IMR-90 (cell line): ENCODE measurements at places on chromosomes 13 and 19. TPM values are rescaled to one million over a fixed set of nuclear protein-coding genes. Genes with fewer than 3 reads are reported as not detected.

GRCh38 chr19:54207983-54208783 lies 7.5 kb downstream of the RPS9 start:
- DNase-seq, result peak; percentile 78

- DNase-seq, result no peak
Measured at GRCh38 chr19:5681391-5682106, 722 bp downstream of the HSD11B1L start.

- DNase-seq, result no peak
Measured at GRCh38 chr13:112904436-112904960, 64.5 kb upstream of the MCF2L start.

IRGC gene
- polyA plus RNA-seq, result not detected in 2 replicates

DNA sequence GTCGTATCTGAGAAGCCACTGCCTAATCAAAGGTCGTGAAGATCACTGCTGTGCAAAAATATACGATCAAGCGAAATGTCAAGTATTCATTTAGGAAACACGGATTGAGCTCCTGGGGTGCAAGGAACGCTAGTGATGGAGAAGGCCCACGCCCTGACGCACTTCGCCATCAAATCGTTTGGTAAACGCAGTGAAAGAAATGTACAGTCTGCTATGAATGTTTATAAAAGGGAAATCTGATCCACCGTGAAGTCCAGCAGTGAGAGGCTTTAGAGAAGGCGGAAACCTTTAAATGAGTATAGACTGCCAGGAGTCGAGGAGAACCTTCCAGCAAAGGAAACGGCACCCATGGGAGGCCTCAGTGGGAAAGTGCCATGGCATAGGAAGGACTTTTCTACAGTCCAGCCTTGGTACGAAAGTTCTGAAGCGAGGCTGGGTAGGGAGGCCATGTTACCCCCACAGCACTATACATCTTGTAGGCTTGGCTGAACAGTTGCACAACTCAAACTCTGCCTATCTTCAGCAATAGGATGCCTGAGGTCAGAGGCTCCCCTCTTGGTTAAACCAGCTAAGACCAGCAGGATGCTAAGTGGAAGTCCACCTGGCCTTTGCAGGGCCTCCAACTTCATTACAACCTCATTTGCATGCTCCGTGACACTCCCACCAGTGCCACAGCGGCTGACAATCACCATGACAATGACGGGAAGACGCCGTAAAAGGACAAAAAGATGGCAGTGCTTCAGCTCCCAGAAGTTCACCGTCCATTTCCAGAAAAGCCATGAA lies 20.4 kb downstream of the PCID2 start:
- DNase-seq, result peak; percentile 33

DNA sequence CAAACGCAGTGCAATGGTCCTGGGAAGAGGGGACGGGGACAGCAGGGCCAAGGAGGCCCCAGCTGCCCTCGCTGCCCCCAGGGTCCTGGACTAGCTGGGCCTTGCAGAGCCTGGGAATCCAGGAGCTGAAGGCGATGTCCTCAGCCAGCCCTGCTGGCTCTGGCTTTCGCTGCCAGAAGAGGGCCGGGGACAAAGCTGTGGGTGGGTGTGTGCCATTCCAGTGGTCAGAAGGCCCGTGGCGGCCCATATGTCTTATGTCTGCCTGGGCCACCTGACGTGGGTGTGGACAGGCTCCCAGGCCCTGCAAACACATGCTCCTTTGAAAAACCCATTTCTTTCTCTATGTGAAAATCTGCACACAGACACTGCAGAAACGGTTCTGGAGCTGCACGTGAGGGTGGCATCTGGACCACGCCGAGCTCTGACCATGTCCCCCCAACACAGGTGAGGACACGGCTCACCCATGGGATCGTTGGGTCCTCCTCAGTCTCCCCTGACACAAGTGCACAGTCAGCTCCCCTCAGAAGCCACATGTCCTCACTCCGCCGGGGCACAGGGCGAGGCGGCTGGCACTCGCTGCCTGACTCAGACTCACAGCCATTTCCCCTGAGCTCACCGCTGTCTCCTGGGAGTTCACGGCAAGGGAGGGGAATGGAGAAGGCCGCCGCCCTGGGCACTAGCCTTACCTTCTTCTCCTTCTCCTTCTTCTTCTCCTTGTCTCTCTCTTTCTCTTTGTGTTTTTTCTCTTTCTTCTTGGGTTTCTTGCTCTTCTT lies 16.9 kb downstream of the IZUMO4 start:
- no peak for DNase-seq

CEACAM16 gene
- polyA plus RNA-seq, result not detected in 2 replicates

DNA sequence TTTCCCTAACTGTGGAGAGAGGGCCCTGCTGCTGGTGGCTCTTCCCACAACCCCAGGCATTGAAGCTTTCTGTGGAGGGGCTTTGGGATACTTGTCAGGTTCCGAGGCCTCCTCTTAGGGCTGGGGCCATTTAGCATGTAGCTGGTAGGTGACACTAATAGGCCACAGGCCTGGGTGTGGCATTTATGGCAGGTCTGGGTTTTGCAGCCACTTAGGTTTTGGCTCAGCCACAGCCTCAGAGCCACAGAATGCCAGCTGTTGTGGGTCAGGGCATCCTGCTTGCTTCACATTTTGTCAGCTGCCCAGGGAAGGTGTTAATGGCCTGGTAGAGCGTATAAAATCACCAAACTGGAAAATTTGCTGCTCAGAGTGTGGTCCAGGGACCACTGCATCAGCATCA lies 15.7 kb downstream of the FAM124A start:
- no peak for DNase-seq

- no peak for DNase-seq
Measured at GRCh38 chr13:22903301-22903700, 277.5 kb upstream of the SGCG start.

DNA sequence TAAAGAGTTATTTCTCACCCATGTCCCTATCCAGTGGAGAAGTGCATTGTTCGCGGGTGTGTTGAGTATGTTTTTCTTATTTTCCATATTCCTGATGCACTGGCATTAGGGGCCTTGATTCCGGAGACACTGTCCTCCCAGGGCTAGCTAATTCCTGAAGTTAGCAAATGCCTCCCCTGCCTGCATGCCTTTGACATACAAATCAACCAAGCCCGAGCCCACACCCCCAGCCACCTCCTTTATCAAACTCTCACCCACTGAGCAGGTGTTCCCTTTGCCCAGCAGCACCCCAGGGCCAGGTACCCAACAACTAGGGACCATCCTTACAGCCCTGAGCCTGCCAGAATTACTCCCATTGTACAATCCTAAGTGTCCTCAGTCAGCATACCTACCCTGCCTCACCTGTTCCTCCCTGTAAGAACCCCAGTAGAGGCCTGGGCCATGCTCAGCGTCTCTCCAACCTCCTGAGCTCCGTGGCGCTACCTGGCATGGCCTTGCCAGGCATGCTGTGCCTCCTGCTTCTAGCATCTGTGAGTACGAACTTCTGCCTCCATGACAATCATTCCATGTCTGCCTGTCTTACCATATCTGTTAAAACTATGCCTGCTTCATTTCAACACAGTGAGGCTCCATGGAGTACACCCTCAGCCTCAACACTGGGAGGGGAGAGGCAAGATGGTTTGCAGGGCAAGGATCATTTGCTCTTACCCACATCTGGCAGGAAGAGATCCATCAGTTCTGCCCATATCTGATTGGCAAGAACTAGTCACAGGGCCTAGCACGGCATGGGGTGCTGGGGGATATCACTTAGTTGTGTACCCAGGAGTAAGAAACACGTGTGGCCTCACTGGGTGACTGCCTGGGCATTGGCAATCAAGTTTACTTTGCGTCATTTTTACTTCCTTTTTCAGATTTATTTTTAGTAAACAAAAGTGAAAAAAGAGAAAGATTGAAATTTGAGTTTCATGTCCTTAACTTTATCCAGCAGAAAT lies 203.9 kb downstream of the SHISA2 start:
- DNase-seq, result no peak

CYP2A7 gene
- polyA plus RNA-seq, result not detected in 2 replicates

- DNase-seq, result peak; percentile 60
Measured at GRCh38 chr13:35818633-35819067, 312.5 kb downstream of the DCLK1 start.

- DNase-seq, result no peak
Measured at GRCh38 chr19:40981591-40981990, 9.5 kb upstream of the CYP2B6 start.

- no peak for DNase-seq
Measured at GRCh38 chr19:6793411-6793810, 20.9 kb downstream of the VAV1 start.

PSG3 gene
- 0.03 and 0.10 TPM in 2 replicates for polyA plus RNA-seq

CATSPERD gene
- polyA plus RNA-seq, result not detected in 2 replicates

OR1M1 gene
- not detected in 2 replicates for polyA plus RNA-seq

- no peak for DNase-seq
Measured at GRCh38 chr13:114108141-114108761, 24.2 kb downstream of the RASA3 start.

GRCh38 chr13:35603593-35604285 lies 127.2 kb upstream of the MAB21L1 start:
- DNase-seq, result no peak

TUBB4A gene
- polyA plus RNA-seq, result not detected in 2 replicates

- DNase-seq, result no peak
Measured at GRCh38 chr13:104442536-104442935, 1376.3 kb upstream of the SLC10A2 start.

- no peak for DNase-seq
Measured at GRCh38 chr19:30283556-30283955, 88.6 kb upstream of the ZNF536 start.

DNA sequence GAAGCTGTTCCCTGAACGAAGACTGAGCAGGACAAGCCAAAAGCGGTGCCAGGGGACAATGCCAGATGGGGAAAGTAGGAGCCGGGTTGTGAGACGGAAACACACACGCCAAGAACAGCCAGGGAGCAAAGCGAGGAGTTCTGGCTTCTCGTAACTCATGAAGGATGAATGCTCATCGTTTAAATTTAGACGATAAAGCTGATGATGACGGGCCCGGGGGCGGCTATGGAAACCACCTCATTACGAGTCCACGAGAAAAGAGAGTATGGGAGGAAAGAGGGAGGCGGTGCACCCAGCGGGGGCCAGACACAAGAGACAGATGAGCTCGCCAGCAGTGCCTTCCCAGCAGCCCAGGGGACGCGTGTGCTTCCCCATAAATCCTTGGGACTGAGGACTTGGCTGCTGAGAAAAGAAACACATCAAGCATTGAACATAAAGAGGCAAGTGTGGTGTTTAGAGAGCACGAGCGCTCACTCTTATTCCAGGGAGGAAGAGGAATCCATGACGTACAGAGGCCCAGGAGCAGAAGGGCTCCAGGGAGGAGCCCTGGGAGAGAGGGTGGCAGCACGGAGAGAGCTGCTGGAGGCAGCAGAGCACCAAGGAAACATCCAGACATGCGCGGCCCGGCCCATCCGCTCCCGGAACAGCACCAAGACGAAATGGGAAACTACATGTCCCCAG lies 70.7 kb downstream of the EPS15L1 start:
- DNase-seq, result peak; percentile 4

- no peak for DNase-seq
Measured at GRCh38 chr19:5621945-5622464, 571 bp downstream of the SAFB2 start.

PLPPR3 gene
- polyA plus RNA-seq, result 1.2 and 2.0 TPM in 2 replicates

DNA sequence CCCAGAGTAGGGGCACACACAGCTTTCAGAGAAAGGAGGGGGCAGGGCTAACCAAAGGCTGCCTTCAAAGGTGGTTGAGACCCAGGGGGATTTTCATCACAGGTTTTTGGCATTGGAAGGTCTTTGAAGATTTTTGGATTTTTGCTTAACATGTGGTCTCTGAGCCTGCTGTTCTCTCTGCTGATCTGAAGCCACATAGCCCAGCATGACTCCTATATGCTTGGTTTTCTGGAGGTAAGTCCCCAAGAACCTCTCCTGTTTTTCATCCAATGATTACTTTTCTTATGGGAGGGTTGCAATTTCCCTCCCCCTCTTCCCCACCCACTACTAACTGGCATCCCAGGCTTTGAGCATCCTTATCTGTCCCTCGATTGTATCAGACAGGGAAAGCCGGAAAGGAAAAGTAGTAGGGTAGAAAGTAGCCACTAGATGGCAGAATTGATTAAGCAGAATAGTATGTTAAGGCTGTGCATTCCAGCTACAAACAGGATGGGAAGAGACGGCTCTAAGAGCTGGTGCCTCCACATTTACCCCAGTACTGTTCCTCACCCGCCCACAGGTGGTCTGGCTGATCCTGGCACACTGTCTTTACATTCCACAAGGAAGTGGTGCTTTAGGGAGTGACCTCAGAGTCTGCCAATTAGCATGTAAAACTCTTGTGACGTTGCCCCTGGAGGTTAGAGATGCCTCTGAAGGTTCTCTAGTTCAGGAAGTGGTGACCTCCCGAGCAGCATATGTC lies 218.9 kb upstream of the EDNRB start:
- DNase-seq, result peak; percentile 72

DNA sequence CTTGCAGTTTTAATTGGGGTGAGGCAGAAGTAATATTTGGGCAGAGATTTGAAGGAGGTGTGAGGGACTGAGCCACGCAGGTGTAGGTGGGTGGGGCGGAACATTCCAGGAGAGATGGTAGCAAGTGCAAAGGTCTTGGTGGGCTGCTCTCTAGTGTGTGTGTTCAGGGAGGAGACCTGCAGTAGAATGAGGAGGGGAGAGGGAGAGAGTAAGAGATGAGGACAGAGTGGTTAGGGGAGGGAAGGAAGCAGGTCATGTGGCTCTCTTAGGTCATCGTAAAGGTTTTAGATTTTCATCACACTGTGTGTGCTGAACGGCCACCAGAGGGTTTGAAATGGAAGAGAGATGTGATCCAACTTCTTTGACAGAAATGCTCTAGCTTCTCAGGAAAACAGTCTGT lies 33.5 kb downstream of the WASF3 start:
- no peak for DNase-seq

GRCh38 chr19:3536429-3537100 lies 2.4 kb upstream of the TEKTIP1 start:
- DNase-seq, result no peak

- peak; percentile 58 for DNase-seq
Measured at GRCh38 chr13:104584481-104584880, 1518.3 kb upstream of the SLC10A2 start.

DNA sequence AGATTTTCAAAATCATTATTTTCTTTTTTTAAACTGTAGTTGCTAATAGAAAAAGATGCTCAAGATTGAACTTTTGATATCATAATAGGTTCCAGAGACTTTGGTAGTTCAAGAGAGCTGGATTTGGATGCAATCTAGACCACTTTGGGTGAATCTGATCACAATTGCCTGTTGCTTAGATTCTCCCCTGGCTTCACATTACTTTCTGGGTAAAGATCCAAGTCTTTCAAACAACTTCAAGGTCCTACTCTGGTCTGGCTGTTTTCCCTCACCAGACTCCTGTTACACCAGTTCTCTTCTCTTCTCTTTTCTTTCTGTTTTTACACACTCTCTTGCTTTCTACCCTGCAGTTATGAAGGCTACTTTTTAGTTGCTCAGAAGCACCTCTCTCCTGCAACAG lies 7.4 kb upstream of the SPRY2 start:
- no peak for DNase-seq

PRR22 gene
- polyA plus RNA-seq, result 0.92 and 1.6 TPM in 2 replicates

IL4I1 gene
- 0.27 and 0.31 TPM in 2 replicates for polyA plus RNA-seq
